WTC11 (cell line): ENCODE measurements at places on chromosomes 11 and 22. TPM values are rescaled to one million over a fixed set of nuclear protein-coding genes. Genes with fewer than 3 reads are reported as not detected.

DNA sequence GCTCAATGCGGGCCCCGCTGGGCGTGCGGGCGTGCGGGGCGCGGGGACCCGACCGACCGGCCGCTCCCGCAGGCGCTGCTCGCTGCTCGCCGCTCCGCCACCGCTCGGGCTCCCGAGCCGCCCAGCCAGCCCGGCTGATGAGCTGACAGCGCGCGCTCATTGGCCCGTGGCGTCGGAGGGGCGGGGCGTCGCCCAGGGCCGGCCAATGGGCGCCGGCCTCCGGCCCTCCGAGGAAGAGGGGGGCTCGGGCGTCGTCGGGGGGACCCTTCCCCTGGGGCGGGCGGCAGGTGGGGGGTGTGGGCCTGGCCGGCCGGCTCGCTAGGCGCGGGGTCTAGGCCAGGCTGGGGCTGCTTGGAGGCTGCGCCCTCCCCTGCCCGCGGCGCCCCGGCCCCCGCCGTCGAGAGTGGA, at the start of gene SCUBE1:
Gene SCUBE1 (minus strand): TSS at position 111 of the 408 bp plus-strand sequence. CDS start 111 bp downstream, outside the sequence.
- DNase-seq, result peak; percentile 79

GRCh38 chr22:20904980-20905355, 12.2 kb upstream of the CRKL start:
- DNase-seq, result no peak

- DNase-seq, result no peak
Measured at GRCh38 chr22:33465554-33465953, 407.4 kb upstream of the SYN3 start.

GRCh38 chr11:18329196-18329870, 7.0 kb downstream of the GTF2H1 start:
- no peak for DNase-seq

DNA sequence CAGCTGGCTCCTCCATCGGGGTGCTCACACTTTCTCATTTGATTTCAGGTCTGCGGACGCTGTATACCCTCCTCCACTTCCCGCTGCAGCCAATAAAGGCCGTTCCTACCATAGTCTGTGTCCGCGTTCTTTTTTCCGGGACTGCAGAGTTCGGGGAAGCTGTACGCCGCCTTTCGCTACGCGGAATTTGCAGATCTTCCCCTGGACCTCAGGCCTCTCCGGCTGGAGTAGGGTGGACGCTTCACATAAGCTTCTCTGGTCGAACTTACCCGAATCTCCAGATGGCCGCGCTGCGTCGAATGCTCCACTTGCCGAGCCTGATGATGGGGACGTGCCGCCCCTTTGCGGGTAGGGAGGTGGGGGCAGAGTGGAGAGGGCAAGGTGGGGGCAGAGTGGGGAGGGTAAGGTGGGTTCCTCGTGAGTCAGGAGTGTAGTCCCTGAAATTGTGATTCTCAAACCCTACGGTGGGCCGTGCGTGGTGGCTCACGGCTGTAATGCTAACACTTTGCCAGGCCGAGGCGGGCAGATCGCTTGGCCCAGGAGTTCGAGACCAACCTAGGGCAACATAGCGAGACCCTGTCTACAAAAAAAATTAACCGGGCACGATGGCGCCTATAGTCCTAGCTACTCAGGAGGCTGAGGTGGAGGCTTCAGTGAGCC, 617 bp downstream of the CSKMT start:
- peak; percentile 31 for DNase-seq

DNA sequence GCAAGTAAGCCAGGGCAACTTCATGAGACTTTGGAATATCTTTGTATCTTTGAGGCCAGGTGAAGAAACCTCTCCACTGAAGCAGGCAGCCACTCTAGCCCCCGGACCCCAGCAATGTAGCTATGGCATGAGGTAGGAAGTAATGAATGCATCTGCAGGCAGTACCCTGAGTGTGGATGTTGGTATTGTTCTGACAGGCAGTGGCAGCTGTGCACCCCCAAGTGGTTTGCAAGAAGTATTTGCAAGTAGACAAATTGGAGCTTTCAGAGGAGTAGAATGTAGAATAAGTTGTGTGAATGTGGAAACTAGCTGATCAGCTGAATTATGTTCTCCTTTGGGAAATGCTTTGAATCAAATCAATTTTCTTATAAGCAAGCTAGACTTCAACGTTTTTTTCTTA, 194.4 kb upstream of the PGR start:
- peak; percentile 21 for DNase-seq

- no peak for DNase-seq
Measured at GRCh38 chr11:79467761-79468160, 26.9 kb upstream of the TENM4 start.

The RAPSN gene
- total RNA-seq, result 0.32 to 0.66 TPM (median 0.34 TPM) in 3 replicates

The PAAF1 gene
- total RNA-seq, result 27.7 to 35.0 TPM (median 33.5 TPM) in 3 replicates

The NRXN2 gene
- 8.0 to 10.4 TPM (median 8.6 TPM) in 3 replicates for total RNA-seq
